Lower lobe of right lung (tissue), 2 donors: ENCODE measurements at places on chromosomes 13 and 19. TPM values are rescaled to one million over a fixed set of nuclear protein-coding genes. Genes with fewer than 3 reads are reported as not detected.

DNA sequence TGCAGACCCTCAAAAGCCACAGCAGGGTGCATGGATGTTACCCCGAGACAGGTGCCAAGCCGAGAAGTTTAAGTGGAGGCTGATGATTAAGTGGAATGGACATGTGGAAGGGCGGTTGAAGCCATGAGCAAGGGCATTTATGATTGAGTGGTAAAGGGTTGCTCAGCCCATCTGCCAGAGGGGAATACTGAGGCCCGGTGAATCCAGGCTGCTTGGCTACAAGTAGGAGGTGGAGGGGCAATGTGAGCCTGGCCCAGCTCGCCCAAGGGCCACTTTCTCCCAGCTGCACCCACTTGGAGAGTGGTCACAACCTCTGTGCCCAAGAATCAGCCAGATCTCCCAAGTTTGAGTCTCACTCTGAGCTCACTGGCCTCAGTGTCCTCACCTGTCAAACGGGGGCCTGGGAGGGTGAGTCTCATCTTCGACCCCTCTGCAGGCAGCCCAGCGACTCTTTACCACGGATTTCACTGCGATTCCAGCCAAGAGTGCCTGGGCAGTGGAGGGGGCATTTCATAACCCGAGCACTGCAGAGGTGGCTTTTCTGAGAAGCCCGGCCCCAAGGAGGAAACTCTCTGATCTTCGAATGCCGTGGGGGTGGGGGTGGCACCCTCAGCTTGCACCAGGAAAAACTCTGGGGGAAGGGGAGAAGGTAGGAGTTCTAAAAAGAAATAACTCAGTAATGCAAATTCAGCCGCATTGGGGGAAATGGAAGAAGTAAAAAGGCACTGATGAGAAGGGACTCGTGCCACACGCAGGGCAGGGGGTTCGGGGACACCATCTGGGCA, 62.9 kb upstream of the KLF2 start:
- H3K4me1 ChIP-seq = peaks cover 53% of the 10 kb centered on the region
- no peaks in the 10 kb centered on the region for H3K36me3 ChIP-seq
- H3K27me3 ChIP-seq = no peaks in the 10 kb centered on the region
- no peak for DNase-seq
- H3K4me3 ChIP-seq = no peak overlapping the region

The RASIP1 gene
- 33.4 TPM for total RNA-seq

The KCNN4 gene
- total RNA-seq = 3.6 TPM

The EFNB2 gene
- total RNA-seq = 47.0 TPM

The METTL21C gene
- total RNA-seq = not detected

DNA sequence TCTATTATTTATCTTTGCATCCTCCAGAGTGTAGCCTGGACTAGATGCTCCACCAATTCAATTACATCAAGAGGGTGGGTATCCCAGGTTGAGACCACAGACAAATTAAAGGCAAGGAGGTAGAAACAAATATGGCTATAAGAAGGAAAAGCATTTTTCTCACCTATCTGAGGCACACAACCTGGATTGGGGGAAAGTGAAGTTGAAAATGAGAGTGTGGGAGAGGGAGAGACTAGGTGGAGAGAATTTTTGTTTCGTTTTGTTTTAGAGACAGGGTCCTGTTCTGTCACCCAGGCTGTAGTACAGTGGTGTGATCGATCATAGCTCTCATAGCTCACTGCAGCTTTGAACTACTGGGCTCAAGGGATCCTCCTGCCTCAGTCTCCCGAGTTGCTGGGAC, 5.8 kb upstream of the PRODH2 start:
- no peak for DNase-seq
- no peaks in the 10 kb centered on the region for H3K36me3 ChIP-seq
- no peak overlapping the region for H3K27ac ChIP-seq
- H3K4me1 ChIP-seq = no peaks in the 10 kb centered on the region
- no peak overlapping the region for H3K4me3 ChIP-seq

The SHC2 gene
- 24.0 TPM for total RNA-seq

- peaks cover 21% of the 10 kb centered on the region for H3K4me1 ChIP-seq
- no peak for DNase-seq
- H3K27me3 ChIP-seq = no peaks in the 10 kb centered on the region
- peak overlapping the region; percentile 72 for H3K4me3 ChIP-seq
- no peak overlapping the region for H3K27ac ChIP-seq
These were observed 2.2 kb downstream of the BST2 start for GRCh38 chr19:17402982-17403855.

GRCh38 chr13:50636007-50636704, 207.3 kb downstream of the DLEU7 start:
- H3K36me3 ChIP-seq = no peaks in the 10 kb centered on the region
- DNase-seq = no peak
- H3K27me3 ChIP-seq = no peaks in the 10 kb centered on the region
- peaks cover 7% of the 10 kb centered on the region for H3K4me1 ChIP-seq
- peak overlapping the region; percentile 71 for H3K27ac ChIP-seq

The CEACAM21 gene
- total RNA-seq = 28.8 TPM

DNA sequence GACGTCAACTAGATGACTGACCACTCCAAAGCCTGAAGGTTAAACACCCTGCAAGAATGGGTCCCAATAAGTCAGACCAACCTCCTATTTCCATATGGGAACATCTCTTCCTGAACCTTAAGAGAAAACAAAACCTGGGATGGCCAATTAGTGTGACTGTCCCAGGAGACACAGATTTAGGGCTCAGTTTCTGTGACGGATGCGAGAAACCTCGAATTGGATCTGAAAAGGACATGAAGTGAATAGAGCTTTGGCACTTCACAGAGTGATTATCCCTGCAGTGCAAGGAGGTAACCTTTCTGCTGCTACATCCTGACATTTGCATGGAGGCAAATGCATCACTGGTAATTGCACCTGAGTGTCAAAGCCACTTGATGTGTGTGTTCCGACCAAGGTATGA, 442.2 kb upstream of the KLF12 start:
- H3K4me3 ChIP-seq = no peak overlapping the region
- no peaks in the 10 kb centered on the region for H3K36me3 ChIP-seq

GRCh38 chr13:71610876-71611275, 256.1 kb downstream of the DACH1 start:
- H3K4me3 ChIP-seq = no peak overlapping the region
- H3K36me3 ChIP-seq = no peaks in the 10 kb centered on the region
- no peak overlapping the region for H3K27ac ChIP-seq
- no peaks in the 10 kb centered on the region for H3K27me3 ChIP-seq
- H3K4me1 ChIP-seq = no peaks in the 10 kb centered on the region

The NLRP9 gene
- total RNA-seq = not detected

DNA sequence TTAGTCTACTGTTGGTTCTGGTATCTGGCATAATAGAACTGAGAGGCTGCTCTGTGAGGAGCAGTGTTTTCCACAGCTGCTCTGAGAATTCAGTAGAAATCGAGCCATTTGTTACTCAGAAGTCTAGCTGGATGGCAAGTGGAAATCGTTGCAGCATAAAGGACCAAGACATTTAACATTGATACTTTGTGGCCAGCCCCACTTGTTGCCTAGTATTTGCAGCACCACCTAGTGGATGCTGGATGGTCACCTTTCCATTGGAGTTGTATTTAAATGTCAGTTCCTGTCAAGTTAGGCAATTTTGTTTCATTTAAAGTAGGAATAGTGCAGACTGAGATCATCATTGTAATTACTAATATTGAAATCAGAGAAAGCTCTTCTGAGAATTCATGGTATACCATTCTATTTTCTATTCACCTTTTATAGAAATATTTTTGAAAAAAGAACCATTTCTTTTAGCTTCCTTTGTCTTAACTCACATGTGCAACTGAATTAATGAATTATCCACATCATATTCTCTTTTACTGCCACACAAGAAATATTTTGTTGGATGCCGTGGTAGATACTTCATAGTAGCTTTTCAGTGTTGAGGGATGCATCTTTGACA, 64.6 kb downstream of the PDS5B start:
- DNase-seq = no peak
- peaks cover 26% of the 10 kb centered on the region for H3K4me1 ChIP-seq
- H3K27me3 ChIP-seq = no peaks in the 10 kb centered on the region
- H3K4me3 ChIP-seq = no peak overlapping the region
- H3K36me3 ChIP-seq = peaks cover 7% of the 10 kb centered on the region

The SLC25A23 gene
- 44.9 TPM for total RNA-seq

GRCh38 chr13:49110913-49111170, 109.3 kb upstream of the MLNR start:
- H3K36me3 ChIP-seq = peaks cover 12% of the 10 kb centered on the region
- no peak overlapping the region for H3K27ac ChIP-seq
- DNase-seq = no peak
- peak overlapping the region; percentile 63 for H3K4me3 ChIP-seq
- H3K4me1 ChIP-seq = peaks cover 39% of the 10 kb centered on the region

GRCh38 chr13:46383383-46383782, 3.7 kb downstream of the RUBCNL start:
- H3K27me3 ChIP-seq = peaks cover 33% of the 10 kb centered on the region
- H3K4me1 ChIP-seq = peaks cover 7% of the 10 kb centered on the region
- H3K36me3 ChIP-seq = no peaks in the 10 kb centered on the region
- no peak overlapping the region for H3K27ac ChIP-seq
- DNase-seq = no peak
